ENCODE measurements at places on chromosomes 2 and 18.

GRCh38 chr2:18077704-18078103 is 199.2 kb downstream of the KCNS3 start:
- no peak for DNase-seq

GRCh38 chr2:155690785-155691184 is 641.7 kb downstream of the NR4A2 start:
- no peak for DNase-seq

DNA sequence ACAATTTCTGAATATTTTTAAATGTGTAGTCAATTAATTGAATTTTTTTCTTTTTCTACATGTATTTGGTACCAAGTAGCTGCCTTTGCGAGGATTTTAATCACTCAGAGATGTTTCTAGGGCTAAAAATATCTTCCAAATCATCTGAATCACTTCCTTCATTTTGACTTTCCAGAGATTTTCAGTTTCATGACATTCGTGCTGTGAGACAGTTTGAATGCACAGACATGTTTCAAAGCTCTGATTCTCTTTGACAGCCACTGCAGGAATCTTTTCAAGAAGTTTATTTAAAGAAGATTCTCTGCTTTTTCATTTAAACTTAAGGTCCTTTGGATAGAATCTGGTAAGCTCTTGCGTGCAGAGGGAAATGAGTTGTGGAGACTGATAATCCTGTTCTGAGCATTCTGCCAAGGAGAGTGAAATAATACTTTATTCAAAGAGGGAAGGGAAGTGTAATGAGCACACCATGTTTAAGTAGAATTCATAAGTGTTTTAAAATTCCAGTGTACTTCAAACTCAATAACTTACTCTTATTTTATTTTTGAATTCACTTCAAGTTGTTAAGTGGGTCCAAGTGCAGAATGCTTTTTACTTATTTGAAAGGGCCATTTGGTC is 9.7 kb downstream of the CYBRD1 start:
- no peak for DNase-seq

GRCh38 chr18:48728204-48728833 is 189.5 kb downstream of the CTIF start:
- DNase-seq: no peak

DNA sequence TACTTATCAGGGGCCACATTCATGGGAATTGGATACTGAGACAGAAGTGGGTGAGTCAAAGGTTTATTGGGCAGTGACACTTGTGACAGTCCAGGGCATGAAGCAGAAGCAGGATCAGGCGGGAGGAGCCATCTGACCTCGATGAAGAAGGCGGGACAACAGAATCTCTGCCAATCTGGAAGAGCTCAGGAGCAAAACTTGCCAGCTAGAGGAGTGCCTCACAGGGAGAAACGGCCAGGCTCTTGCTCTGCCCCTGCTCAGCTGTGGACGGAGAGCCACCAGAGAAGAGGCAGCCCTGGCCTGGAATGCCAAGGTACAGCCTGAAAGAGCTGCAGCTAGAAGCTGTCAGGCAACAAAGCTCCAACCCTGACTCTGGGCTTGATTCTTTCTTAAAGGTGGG is 16.9 kb downstream of the DAW1 start:
- no peak for DNase-seq

All from Panc1 (cell line).